Stimulated activated CD8-positive, alpha-beta memory T cell treated with anti-CD3 and anti-CD28 coated beads, Interleukin-12 subunit alpha, Interleukin-12 subunit beta, amount 100 ng/mL, for 1 hour (primary cell): ENCODE measurements at places on chromosomes 16 and 17.

GRCh38 chr17:2423271-2423670 is 22.4 kb upstream of the MNT start:
- DNase-seq, result no peak

DNA sequence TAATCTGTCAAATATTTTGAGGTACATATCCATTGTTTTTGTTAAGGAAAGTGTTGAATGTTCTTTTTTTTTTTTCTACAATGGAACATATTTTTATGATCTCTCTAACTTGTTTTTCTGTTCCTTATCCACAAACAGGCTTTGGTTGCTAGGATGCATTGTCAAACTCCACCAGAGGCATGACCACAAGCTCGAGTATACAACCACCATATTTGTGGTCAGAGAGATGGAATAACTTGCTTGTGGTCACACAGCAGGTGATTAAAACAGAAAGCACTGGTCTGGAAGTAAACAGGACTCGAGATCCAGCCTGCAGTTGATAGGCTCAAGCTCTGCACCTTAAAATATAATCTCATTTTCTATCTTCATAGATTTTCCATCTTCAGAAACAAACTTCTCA is 105.8 kb upstream of the ADAMTS18 start:
- no peak for DNase-seq

- no peak for DNase-seq
Observed at GRCh38 chr17:49020609-49021008, 23.4 kb downstream of the IGF2BP1 start.

DNA sequence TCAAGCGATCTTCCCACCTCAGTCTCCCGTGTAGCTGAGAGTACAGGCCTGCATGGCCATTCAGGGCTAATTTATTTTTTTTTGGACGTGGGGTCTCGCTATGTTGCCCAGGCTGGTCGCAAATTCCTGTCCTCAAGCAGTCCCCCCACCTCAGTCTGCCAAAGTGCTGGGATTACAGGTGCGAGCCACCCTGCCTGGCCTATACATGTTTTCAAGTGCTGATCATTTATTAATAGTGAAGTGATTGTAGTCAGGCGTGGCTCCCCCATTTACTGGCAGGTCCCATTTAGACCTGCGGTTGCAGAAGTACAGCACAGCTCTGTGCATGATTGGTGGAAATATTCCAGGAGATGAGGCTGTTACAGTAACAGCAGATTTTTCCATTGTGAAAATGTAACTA is 8.4 kb downstream of the FOXK2 start:
- DNase-seq, result no peak

DNA sequence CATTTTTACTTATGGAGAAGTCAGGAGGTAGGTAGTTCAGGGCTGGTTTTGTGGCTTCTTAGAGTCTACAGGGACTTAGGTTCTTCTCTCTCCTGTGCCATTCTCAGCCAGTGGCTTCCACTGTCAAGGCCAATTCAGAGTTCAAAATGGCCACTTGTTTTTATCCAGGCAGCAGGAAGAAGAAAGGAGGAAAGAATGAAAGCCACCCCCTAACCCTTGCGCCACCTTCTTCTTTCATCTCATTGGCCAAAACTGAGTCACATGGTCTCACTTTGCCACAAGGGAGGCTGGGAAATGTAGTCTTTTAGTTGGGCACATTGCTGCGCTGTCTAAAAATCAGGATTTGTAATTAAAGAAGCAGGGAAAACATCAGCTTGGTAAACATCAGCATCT is 60.8 kb upstream of the MED9 start:
- DNase-seq, result no peak

DNA sequence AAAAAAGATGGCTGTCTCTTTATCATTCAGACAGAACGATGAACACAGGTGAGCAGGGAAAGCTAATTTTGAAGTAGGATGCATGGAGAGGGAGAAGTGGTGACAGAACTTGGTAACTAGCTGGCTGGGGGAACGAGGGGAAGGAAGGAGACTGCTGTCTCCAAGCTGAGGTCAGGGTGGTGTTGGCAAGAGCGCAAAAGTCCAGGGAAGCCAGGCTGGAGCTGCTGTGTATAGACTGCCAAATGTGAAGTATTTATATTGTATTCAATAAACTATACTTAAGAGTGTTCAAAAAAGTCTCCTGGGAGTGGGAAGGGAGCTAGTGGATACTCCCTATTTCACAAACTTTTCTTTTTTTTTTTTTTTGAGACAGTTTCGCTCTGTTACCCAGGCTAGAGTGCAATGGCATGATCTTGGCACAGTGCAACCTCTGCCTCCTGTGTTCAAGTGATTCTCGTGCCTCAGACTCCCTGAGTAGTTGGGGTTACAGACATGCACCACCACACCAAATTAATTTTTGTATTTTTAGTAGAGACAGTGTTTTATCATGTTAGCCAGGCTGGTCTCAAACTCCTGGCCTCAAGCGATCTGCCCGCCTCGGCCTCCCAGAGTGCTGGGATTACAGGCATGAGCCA is 8.2 kb downstream of the TMEM106A start:
- DNase-seq, result no peak

GRCh38 chr17:44024271-44024663 is 9.5 kb upstream of the TMEM101 start:
- no peak for DNase-seq

DNA sequence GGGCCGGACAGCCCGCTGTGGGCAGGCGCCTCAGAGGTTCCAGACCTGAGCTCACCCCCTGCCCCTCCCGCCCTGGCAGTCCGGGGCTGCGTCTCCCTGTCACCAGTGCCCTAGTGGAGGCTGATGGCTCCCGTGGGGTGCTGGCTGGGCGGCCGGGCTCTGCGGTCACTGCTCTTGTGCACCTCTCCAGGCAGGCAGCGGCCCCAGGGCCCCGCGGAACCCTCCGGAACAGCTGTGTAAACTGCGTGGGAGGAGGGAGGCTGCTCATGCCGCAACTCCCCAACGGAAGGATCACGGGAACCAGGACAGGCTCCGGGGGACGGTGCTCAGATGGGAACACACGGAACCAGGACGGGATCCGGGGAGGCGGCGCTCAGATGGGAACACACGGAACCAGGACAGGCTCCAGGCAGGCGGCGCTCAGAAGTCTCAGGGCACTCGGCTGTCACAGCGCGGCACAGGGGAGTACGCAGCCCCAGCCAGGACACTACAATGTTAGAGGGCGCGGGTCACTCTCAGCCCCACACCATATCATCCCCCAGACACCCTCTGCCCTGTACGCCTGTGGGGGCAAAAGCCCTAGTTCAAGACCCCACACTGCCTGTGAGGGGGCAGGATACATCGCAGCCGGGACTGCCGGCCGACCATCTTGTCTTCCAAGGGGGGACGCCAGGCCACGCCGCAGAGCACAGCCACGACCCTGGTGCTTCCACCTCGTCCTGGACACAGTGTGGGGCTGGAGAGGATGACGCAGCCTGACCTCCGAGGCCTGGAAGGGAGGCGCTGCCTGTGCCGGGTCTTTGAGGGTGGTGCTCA is 74.0 kb upstream of the GNG13 start:
- no peak for DNase-seq

GRCh38 chr16:7526736-7527135 is 194.1 kb downstream of the RBFOX1 start:
- no peak for DNase-seq

DNA sequence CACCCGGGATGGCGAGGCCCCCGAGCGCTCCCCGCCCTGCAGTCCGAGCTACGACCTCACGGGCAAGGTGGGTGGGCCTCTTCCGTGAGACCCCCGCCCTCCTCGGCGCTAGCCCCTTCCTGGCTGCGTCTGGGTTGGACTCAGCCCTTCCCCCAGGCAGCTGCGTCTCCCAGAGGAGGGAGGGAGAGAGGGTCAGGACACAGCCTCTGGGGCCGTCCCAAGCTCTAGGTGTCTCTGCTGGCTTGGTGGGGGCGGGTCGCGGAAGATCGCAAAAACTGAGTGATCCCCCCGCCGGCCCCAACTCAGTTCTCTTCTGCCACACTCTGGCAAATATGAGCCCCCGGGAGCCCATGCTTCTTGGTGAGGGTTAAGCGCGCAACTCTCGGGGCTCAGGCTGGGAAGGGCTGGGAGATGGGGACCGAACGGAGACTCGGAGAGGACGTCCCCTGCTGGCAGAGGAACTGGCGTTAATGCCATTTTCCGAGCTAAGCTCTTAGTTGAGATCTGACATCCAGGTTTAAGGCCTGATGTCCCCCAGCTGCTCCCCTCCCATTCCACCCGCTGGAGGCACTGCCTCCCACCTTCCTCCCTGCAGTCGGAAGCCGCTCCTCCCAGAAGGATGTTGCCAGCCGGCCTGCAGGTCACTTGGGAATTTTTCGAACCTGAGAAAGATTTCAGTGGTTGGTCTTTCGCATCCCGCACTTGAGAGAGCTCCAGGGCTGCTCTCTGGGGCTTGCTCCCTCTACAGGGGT is 419 bp downstream of the RAB37 start:
- DNase-seq, result no peak

GRCh38 chr17:58666858-58667267 is 25.0 kb downstream of the TEX14 start:
- DNase-seq, result no peak

- DNase-seq, result no peak
Observed at GRCh38 chr17:4573669-4574068, 10.7 kb upstream of the SMTNL2 start.

GRCh38 chr16:66428682-66429251 is 1.7 kb downstream of the BEAN1 start:
- DNase-seq, result no peak

GRCh38 chr16:83196796-83197195 is 570.0 kb downstream of the CDH13 start:
- DNase-seq, result no peak

GRCh38 chr16:2473999-2474876 is 689 bp upstream of the TBC1D24 start:
- DNase-seq, result no peak

DNA sequence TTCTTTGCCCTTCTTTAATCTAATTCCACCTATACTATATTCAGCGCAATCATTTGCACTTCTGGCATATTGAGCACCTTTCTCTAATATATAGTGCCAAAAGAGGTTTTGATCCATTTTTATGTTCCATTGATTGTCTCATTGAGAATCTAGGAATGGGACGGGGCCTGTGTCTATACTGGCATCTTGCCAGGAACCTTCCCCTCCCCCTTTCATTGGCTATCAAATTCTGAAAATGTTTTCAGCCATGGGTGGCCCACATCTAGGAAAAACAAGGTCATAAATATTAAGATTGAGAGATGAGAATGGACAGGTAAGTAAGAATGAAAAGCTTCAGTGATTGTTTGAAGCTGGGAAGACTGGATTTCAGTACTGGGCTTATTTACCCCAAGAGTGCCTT is 159.9 kb downstream of the FTO start:
- DNase-seq, result no peak

GRCh38 chr17:8320990-8321389 is 10.9 kb downstream of the ARHGEF15 start:
- no peak for DNase-seq

GRCh38 chr16:85395913-85396878 is 216.9 kb upstream of the GSE1 start:
- no peak for DNase-seq

GRCh38 chr17:42704837-42705494 is 22.6 kb downstream of the CNTNAP1 start:
- no peak for DNase-seq
